ENCODE measurements at places on chromosomes 12 and 14.

GRCh38 chr12:120247621-120248030 lies 17.9 kb downstream of the PXN start:
- peak; percentile 44 for ATAC-seq

DNA sequence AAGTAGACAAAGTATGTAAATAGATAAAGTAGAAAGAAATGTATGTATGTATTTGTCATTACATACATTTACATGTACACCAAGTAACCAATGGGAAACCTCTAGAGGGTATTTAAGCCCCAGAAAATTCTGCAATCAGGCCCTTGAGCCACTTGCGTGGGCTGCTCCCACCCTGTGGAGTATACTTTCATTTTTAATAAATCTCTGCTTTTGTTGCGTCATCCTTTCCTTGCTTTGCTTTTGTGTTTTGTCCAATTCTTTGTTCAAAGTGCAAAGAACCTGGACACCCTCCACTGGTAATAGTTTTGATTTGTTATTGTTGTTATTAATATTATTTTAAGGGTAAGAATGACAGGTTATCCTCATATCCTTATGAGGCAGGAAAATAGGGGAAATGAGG lies 21.8 kb downstream of the CAPS2 start:
- ATAC-seq, result no peak

- no peak for ATAC-seq
Observed at GRCh38 chr14:64918216-64918615, 4.0 kb downstream of the CHURC1 start.

DNA sequence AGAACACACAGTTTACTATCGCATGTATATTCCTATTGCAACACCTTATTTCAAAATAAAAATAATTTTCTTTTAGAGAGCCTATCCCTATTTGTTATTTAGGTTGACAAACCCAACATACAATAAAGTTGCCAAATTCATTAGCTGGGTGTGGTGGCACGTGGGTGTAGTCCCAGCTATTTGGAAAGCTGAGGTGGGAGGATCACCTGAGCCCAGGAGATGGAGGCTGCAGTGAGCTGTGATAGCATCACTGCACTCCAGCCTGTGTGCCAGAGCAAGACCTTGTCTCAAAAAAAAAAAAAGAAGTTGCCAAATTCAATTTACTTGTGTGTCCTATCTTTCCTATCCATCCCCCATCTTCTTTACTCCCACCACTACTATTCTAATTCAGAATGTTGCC lies 23.9 kb downstream of the DENND5B start:
- no peak for ATAC-seq

GRCh38 chr12:116423094-116423493 lies 136.1 kb upstream of the MAP1LC3B2 start:
- ATAC-seq, result peak; percentile 51

GRCh38 chr14:94921882-94922585 lies 152.1 kb upstream of the GSC start:
- ATAC-seq, result peak; percentile 63

DNA sequence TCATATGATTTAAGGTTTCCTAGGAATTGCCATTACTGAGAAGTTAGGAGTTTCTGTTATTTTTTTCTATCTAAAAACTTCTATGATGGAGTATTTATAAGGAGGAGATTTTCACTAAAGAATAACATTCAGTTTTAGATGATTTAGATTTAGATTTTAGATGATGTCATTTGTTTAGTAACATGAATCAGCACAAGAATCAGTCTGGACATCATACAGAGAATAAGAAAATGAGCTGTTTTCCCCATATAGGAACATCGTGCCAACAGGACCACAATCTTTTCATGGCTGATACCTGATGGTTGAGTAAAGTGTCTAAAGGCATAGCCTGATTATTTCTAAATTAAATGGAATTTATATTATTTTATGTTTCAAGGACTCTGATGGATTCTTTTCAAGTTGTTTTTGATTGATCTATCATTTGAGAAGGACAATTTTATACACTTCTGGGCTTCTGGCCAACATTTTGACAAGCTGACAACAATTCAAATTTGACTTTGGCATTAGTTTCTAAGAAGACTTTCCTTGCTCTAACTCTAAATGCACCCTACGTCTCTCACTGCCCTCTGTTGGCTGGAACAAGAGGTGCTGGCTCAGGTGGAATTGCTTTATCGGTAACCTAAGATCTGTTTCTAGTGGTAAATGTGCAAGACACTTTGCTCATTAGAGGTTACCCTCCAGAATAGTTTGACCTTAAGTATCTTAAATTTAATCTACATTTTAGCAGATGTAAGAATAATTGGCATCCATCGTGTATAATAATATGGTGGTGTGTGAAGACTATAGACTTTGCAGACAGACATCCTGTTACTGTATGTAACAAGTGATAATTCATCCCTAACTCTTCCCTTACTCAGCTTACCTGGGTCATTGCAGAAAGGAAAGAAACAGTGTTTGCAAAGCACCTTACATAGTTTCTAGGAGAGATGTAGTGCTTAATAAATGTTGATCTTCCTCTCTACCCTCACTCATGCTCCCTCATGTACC lies 42.8 kb upstream of the CPSF6 start:
- no peak for ATAC-seq

DNA sequence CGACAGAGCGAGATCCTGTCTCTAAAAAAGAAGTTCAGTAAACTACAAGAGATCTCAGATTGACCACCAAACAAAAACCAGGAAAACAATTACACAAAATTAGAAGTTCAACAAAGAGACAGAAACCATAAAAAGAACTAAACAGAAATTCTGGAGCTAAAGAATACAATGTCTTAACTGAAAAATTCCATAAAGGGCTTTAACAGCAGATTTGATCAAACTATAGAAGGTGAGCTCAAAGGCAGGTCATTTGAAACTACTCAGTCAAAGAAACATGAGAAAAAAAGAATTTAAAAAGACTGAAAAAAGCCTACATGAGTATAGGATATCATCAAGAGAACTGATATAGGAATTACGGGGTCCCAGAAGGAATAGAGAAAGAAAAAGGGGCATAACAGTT lies 71.2 kb downstream of the ITPR2 start:
- no peak for ATAC-seq

DNA sequence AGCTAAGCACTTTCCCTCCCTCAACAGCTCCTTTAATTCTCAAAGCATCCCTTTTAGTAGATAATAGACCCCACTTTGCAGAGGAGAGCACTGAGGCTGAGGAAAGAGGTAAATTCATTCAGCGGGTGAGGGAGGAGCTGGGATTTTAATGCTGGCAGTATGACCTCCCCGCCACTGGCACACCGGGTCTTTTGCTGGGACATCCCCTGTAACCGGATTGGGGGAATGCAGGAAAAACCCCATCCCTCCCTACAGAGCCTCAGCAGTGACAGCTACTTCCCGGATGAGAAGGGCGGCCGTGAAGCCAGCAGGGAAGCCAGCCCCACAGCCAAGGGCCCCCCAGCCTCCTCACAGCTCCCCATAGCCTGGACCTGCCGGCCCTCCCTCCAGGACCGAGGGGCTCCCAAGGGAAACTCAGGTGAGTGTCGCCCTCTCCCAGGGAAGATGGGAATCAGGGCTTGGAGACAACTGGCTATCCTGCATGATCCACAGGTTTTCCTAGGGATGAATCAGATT lies 12.1 kb downstream of the ZBTB39 start:
- ATAC-seq, result no peak

DNA sequence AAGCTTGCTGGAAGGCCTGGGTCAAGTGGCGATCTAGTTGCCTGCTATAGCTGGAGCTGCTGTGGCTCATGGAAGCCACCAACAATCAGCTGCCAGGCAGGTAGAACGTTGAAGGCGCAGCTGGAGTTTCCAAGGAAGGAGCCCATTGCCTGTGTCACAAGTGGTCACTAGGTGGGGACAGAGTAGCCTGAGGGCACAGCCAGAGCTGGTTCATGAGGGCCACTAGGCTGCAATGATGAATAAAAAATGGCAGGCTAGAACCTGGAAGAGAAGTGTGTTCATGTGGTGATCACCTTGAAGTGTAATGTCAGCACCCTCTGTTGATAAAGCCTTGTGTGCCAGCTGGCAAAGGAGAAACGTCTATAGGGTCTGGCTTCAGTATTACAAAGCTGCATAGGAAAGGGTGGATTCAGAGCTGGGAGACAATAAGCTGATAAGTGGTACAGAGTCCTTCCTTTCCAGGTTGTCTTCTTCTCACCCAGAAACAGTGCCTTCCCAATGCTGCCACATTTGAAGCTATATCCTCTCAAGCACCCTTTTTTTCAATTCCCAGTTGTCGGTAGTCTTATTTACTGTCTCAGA lies 165.8 kb downstream of the EMP1 start:
- ATAC-seq, result no peak

DNA sequence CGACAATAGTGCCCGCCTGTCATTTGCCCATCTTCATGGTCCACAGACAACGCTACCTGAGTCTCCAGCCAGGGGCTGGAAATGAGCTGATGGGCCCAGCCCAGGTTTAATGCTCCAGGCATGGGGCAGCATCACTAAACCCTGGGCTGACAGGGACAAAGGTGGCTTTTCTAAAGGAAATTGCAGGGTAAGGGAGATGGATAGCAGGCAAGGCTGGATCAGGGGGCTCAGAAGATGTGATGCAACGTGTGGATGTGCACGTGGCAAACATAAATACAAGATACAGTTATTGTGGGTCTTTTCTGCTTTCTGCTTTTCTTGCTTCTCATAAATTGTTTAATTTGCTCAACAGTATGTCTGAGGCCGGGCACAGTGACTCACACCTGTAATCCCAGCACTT lies 3.7 kb upstream of the MMP17 start:
- ATAC-seq, result no peak

GRCh38 chr14:34218881-34219280 lies 243.2 kb downstream of the SPTSSA start:
- ATAC-seq, result peak; percentile 57

GRCh38 chr12:51326698-51327439 lies 2.9 kb upstream of the BIN2 start:
- peak; percentile 54 for ATAC-seq

GRCh38 chr12:115964626-115965025 lies 312.9 kb downstream of the MED13L start:
- no peak for ATAC-seq

- no peak for ATAC-seq
Observed at GRCh38 chr14:70077720-70078119, 111.0 kb downstream of the SLC8A3 start.

DNA sequence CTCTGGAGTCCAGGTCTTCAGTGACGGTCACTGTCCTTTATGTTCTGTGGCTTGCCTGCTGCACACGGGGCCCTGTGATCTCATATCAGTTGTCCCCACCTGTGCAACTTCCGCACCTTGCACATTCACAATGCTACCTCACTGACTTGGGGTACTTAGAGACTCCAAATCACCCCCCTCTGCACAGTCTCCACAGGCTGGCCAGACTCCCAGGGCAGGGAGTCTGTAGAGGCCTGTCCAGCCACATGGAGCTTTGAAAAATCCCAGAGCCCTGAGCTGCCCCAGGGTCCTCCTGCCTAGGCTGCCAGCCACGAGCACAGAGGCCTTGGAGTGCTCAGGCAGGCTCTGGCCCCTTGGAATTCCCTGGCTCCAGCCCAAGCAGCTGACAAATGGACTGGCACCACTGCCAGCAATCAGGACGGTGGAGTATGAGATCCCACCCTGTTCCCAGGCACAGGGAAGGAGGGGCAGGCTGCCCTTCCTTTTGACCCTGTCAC lies 26.4 kb downstream of the CMKLR1 start:
- ATAC-seq, result peak; percentile 65

- peak; percentile 50 for ATAC-seq
Observed at GRCh38 chr14:59439256-59439965, 25.8 kb downstream of the GPR135 start.

GRCh38 chr12:86663173-86663572 lies 407.0 kb upstream of the MGAT4C start:
- no peak for ATAC-seq

DNA sequence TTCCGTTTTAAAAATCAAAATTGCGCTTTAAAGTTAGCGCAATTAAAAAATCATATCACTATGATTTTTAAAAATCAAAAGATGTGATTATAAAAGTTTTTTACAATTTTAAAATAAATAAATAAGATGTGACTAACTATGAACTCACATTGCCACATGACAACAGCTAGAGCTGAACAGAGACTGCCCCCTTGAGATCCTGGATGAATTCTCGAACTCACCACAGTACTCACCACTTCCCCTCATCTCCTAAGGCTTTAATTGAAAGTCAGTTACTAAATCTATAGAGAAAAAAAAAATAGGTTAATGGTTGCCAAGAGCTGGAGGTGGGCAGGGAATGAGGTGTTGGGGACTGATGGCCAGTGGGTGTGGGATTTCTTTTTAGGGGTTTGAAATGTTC lies 384.2 kb downstream of the ZFP36L1 start:
- ATAC-seq, result no peak

DNA sequence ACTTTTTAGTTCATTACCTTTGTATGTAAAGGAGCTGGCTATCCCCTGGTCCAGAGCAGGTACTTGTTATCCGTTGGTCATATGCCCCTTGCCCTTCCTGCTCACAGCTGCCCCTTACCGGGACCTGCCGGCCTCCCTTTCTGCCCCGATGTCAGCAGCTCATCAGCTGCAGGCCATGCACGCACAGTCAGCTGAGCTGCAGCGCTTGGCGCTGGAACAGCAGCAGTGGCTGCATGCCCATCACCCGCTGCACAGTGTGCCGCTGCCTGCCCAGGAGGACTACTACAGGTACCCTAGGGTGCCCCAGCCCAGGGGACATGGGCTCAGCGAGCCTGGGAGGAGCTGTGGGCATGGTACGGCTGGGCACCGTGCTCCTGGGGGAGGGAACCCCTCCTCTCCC lies 2.3 kb upstream of the RNU7-1 start:
- ATAC-seq, result no peak

- ATAC-seq, result no peak
Observed at GRCh38 chr14:60679566-60680258, 30.4 kb upstream of the SIX1 start.

- ATAC-seq, result no peak
Observed at GRCh38 chr12:114221136-114221833, 184.7 kb downstream of the TBX5 start.

DNA sequence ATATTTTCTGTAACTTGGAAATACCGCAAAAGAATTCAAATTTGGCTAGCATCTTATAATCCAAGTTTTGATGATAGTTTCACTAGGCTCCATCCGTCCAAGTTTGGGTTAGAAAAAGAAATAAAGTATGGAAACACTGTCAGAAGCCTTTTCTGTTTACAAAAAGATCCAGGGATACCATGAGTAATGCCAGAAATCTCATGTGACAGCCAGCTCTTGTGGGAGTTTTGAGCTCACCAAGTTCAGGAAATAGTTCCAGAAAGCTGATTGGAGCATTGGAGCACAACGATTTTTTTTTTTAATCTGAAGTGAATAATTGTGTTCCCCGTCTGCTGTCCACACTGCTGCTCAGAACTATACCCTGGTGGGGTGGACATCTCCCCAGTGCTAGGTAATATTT lies 229.7 kb upstream of the NPAS3 start:
- ATAC-seq, result peak; percentile 65

- ATAC-seq, result no peak
Observed at GRCh38 chr14:61887628-61888027, 125.4 kb downstream of the SNAPC1 start.

GRCh38 chr14:29102996-29103395 lies 336.4 kb downstream of the FOXG1 start:
- ATAC-seq, result no peak

DNA sequence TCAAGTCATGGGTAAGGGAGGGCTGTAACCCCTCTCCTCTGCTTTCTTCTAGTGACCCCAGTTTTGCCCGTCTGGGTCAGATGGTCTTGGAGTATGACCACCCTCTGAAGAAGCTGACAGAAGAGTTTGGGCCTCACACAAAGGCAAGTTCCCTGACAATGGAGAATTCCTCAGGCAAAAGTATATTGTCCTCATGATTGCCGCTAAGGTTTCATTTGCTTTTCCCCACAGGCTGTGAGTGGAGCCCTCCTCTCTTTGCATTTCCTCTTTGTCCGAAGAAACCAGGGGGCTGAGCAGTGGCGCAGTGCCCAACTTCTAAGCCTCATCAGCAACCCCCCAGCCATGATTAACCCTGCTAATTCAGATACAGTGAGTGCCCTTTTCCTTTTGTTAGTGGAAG lies 12.1 kb downstream of the NCKAP1L start:
- ATAC-seq, result no peak
